Stimulated activated CD8-positive, alpha-beta memory T cell treated with anti-CD3 and anti-CD28 coated beads, Interleukin-7, amount 100 ng/mL, for 4 hours (primary cell): ENCODE measurements at places on chromosomes 11 and 22.

GRCh38 chr11:126354631-126355323 is 709 bp upstream of the ST3GAL4 start:
- DNase-seq = no peak

DNA sequence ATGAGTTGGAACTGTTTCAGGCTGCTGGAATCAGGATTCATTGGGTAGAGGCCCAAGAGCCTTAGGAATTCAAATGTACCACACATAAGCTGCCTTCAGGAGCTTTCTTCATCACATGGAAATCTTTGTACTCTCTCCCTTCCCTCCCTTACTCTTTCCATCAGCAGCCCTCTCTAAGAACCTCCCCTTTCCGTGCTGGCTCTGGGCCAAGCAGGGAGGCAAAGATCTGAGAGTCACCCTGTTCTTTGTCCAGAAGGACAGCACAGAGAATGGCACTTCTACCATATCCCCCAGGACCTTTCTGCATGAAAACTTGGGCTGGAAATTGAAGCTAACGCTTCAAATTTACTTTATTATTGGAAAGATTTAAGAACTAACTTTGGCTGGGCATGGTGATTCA is 20.7 kb upstream of the TPBGL start:
- DNase-seq = no peak

DNA sequence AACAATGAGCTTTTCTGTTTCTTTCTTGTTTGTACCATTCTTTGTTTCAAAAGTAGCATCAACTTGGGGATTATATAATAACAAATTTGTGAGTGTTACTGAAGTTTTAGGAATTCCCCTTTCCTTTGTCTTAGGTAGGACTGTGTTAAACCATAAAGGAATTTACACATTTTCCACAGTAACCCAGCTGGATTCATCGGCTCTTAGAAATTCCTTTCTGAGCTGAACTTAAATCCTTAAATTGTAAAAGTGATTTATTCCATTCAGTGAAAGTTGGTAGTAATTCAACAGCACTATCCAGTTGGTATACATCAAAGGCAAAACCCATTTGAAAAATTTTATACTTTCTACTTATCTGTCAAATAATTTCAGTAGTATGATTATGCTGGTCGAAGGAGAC is 11.8 kb downstream of the EMSY start:
- no peak for DNase-seq

GRCh38 chr11:31792456-31792855 is 18.7 kb downstream of the PAX6 start:
- no peak for DNase-seq

- no peak for DNase-seq
These were observed at the start of gene TUB for GRCh38 chr11:8080674-8081590. Gene TUB, plus strand, starts transcription at chr11:8081211. Its CDS starts 300 bp downstream, at chr11:8081511.

GRCh38 chr22:24727218-24727851 is 47.2 kb downstream of the PIWIL3 start:
- no peak for DNase-seq

DNA sequence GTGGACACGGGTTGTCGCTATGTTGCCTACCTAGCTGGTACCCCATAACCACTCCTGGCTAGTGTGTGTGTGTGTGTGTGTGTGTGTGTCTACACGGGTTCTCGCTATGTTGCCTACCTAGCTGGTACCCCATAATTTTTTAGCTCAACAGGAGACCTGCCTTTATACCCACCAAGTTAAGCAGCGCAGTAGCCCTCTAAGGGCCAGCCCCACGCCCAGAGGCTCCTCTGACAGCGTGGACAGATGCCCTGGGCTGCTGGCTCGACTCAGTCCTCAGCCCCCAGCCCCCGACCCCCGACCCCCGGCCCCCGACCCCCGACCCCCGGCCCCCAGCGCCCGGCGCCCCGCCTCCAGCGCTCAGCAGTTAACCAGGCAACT is 351 bp upstream of the AKIP1 start:
- no peak for DNase-seq

- no peak for DNase-seq
These were observed 54.3 kb downstream of the TSPAN18 start for GRCh38 chr11:44780940-44781631.

GRCh38 chr11:46362156-46363030 is 15.1 kb downstream of the DGKZ start:
- DNase-seq = no peak

- DNase-seq = no peak
These were observed 32.3 kb downstream of the WEE1 start for GRCh38 chr11:9605742-9606141.

DNA sequence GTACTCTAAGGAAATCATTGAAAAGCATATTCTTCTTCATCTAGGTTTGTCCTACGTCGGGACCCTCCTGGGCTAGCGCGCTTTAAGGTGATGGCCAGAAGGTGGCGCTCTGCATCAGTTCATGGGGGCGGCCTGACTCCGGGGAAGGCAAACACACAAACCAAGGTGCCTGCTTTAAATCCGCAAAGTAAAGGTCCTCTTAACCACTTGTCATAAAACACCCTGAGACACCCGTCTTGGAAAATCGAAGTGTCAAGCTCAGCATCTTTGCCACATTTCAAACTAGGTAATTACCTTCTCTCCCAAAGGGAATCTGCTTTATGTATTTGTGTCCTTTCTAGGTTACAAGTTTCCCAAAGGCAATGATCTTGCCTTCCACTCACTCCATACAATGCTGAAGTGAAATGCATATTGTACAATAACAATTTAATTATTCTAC is 33.9 kb downstream of the LMO2 start:
- DNase-seq = peak; percentile 52

GRCh38 chr11:113286509-113287497 is 27.6 kb upstream of the TTC12 start:
- DNase-seq = no peak

GRCh38 chr11:66294626-66295620 is 3.2 kb downstream of the TMEM151A start:
- DNase-seq = no peak

DNA sequence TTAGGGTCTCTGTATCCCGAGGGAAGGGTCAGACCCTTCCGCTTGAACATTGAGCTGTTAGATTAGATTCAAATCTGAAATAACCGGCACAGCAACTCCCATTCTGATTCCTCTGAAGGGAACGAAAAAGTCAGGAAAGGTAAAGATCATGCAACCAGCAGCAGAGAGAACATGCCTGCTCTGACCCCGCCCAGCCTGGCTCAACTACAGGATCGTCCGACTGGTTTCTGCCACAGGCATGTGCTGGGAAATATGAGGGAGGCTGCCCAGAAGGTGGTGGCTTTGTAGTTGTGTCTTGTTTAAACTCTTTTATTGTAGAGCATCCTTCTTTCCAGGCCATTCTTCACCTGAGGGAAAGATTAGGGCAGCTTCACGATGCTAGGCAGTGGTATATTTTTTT is 5.0 kb upstream of the MTNR1B start:
- DNase-seq = no peak

GRCh38 chr22:20011123-20011992 is 5.3 kb downstream of the ARVCF start:
- no peak for DNase-seq

DNA sequence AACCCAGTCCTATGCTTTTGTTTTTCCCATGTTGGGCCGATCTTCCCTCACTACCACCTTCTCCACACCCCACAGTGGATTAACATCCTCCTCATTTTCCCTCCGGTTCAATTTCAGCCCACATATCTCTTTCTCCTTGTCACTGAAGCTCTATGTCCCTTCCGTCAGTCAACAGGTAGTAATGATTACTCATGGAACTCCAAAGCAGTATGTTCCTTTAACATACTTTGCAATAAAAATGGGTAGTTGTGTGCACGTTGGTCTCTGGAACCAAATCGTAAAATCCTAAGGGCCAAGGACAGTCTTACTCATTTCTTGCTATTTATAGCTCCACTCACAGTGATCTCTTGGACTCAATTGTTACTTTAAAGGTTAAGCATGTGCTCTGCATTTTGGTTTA is 20.2 kb downstream of the AMOTL1 start:
- no peak for DNase-seq

GRCh38 chr11:22491555-22492225 is 133.9 kb downstream of the FANCF start:
- DNase-seq = no peak

DNA sequence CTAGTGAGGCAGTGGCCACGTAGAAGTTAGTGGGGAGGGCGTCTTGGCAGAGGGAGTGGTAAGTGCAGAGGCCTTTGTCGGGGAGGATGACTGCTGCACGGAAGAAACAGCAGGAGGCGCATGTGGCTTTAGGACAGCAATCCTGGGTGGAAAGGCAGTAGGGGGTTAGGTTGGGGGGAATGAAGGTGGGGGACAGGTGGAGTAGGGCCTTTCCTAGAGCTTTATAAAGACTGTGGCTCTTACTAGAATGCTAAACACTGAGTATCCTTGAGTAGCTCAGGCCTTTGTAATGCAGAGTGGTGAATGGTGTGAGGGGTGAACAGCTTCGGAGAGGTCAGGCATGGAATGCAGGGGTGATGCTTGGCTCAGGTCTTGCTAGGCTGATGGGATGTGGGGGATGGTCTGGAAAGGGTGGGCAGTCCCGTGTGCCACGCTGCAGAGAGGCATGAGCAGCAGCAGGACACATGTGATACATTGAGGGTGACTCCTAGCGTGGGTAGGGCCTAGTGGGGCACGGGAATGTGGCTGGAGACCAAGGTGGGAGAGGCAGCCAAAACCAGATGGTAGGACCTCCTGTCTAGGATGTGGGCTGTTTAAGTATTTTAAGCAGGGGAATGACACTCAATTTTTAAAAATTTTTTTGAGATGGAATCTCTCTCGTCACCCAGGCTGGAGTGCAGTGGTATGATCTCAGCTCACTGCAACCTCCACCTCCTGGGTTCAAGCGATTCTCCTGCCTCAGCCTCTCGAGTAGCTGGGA is 19.2 kb downstream of the AP2A2 start:
- no peak for DNase-seq
